ENCODE measurements at places on chromosomes 16 and 17.

DNA sequence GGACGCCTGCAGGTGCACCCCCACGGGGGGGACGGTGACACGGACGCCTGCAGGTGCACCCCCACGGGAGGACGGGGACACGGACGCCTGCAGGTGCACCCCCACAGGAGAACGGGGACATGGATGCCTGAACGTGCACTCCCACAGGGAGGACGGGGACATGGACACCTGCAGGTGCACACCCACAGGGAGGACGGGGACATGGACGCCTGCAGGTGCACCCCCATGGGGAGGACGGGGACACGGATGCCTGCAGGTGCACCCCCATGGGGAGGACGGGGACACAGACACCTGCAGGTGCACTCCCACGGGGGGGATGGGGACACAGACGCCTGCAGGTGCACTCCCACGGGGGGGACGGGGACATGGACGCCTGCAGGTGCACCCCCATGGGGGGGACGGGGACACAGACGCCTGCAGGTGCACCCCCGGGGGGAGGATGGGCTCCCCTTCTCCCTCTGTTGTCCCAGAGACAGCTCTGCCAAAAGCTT is 114.5 kb upstream of the METRNL start:
- no peak for DNase-seq

GRCh38 chr17:34110315-34110714 is 144.8 kb upstream of the CCL2 start:
- DNase-seq = no peak

DNA sequence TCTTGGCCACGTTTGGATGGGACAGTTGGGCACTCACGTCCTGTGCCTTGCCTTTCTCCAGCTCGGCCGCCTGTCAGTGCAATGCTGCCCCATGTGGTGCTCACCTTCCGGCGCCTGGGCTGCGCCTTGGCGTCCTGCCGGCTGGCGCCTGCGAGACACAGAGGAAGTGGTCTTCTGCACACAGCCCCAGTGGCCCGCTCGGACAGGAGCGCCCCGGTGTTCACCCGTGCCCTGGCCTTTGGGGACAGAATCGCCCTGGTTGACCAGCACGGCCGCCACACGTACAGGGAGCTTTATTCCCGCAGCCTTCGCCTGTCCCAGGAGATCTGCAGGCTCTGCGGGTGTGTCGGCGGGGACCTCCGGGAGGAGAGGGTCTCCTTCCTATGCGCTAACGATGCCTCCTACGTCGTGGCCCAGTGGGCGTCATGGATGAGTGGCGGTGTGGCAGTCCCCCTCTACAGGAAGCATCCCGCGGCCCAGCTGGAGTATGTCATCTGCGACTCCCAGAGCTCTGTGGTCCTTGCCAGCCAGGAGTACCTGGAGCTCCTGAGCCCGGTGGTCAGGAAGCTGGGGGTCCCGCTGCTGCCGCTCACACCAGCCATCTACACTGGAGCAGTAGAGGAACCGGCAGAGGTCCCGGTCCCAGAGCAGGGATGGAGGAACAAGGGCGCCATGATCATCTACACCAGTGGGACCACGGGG is 7.1 kb downstream of the ACSF3 start:
- DNase-seq = no peak

- DNase-seq = no peak
Measured at GRCh38 chr17:58282442-58282841, 1.7 kb upstream of the MPO start.

GRCh38 chr16:48160575-48160974 is 4.8 kb upstream of the ABCC12 start:
- DNase-seq = peak; percentile 20

- no peak for DNase-seq
Measured at GRCh38 chr17:8155231-8155995, 3.2 kb upstream of the PER1 start.

DNA sequence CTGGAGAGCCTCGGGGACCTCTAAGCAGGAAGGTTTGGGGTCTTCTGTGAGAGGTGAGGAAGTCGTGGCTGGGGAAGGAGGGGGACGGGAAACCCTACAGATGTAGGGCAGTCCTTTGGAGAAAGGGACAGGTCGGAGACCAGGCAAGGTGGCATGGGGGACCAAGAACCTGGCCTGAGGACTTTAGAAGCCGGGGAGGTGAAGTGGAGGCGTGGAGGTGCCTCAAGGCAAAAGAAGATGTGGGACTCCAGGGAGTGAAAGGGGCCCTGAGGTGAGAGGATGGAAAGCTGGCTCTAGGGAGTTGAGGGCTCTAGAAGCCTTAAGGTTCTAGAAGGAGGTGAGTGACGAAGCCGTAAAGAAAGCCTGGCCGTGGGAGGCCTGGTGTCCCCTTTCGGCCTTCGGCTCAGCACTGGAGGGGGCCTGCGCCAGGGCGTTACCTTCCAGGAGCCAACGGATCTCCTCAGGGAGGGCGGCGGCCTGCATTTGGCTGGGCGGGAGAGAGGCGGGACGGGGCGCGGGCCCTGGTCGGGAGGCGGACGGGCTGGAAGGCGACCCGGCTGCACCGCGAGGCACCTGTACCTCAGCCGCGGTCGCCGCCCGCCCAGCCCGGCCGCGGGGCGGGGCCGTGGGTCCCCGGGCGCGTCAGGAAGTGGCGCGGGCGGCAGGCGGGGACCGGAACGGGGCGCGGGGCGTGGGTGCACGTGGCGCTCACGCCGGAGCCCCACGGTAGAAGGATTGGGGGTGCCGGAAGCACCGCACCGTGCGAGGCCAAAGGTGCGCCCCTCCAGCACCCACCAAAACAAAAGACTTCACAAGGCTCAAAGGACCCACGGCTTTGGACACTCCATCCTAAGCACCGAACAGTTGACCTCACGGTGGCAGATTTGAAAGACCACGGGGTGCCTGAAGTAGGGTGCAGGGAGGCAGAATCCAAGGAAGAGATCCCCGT is at the start of gene SKAP1:
TSS of gene SKAP1 (minus strand) at position 577 of the 949 bp plus-strand sequence.
- no peak for DNase-seq

DNA sequence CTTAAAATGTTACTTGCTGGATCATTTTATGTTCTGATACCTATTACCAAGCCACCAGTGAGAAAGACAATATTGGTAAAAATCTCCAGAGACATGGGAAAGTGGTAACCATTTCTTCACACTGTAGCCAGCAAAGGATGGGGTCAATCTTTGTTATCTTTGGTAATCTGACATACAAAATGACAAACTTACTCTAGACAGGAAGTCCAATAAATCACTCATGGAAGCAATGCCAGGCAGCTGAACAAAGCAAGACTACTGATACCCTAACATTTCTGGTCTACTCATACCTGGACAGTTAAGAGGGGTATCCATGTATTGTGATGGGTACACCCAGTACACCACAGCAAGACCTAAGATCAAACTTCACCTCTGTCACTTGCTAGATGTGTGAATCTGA is 19.0 kb downstream of the GRB2 start:
- no peak for DNase-seq

DNA sequence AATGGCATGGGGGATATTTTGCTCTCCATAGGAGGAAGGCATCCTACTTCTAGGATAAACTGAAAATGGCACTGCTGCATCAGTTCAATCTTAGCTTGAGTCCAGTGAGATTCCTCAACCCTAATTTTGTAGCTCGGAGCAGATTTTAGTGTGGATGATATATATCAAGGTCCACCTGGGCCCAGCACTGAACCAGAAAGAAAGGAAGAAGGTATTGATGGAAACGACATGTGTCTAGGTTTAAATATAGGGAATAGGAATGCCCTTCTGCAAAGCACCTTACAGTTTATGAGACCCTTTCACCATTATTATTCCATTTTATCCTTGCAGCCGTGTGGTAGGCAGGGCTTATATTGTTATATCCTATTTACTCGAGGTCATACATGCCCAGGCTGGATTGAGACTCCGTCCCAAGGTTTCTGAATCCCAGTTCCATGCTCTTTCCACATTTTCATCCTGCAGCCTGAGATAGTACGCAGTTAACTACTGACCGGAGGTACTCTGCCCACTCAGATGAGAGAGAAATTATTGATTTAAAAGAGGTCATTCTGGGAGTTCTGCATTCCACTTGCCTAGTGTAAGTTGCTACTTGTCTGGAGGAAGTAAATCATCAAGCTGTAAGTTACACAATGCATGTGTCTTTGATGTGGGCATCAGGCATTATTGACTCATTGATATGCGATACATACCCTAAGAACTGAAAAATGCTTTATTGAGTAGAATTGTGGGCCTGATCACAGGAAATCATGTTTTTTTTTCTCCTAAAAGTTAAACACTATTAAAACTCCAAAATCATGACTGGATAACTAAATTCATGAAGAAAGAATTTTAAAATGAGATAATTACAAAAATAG is 10.1 kb downstream of the KRT39 start:
- DNase-seq = peak; percentile 98

DNA sequence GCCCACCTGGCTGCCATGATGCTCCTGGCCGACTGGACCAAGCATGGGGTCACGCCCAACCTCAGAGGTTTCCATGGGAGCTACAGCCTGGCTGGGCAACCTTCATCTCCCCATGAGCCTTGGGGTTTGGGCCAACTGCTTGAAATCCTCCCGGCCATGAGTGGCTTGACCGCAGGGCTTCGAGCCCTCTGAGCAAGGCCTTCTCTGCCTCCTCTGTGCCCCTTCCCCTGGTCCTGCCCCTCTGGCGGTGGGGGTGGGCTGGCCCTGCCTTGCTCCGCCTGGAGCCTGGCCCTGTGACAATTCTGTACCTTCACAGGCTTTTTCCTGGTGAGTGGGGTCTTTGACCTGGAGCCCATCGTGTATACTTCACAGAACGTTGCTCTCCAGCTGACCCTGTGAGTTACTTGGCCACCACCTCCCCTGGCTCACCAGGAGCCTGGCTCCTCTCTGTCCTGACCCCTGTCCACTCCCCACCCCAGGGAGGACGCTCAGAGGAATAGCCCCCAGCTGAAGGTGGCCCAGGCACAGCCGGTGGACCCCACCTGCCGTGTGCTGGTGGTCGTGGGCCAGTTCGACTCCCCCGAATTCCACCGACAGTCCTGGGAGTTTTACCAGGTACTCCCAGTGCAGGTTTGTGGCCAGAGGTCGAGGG is 8.8 kb upstream of the BIRC5 start:
- DNase-seq = no peak

Measured in fibroblast of skin of right biceps (primary cell).